ENCODE measurements at places on chromosomes 3 and 15.
A peak's percentile ranks its signal among the peaks of the same experiment; 100 is the strongest.

GRCh38 chr3:195777975-195778374 lies 33.8 kb downstream of the MUC4 start:
- DNase-seq: no peak

GRCh38 chr3:53171827-53172505 lies 11.0 kb downstream of the PRKCD start:
- DNase-seq: no peak

DNA sequence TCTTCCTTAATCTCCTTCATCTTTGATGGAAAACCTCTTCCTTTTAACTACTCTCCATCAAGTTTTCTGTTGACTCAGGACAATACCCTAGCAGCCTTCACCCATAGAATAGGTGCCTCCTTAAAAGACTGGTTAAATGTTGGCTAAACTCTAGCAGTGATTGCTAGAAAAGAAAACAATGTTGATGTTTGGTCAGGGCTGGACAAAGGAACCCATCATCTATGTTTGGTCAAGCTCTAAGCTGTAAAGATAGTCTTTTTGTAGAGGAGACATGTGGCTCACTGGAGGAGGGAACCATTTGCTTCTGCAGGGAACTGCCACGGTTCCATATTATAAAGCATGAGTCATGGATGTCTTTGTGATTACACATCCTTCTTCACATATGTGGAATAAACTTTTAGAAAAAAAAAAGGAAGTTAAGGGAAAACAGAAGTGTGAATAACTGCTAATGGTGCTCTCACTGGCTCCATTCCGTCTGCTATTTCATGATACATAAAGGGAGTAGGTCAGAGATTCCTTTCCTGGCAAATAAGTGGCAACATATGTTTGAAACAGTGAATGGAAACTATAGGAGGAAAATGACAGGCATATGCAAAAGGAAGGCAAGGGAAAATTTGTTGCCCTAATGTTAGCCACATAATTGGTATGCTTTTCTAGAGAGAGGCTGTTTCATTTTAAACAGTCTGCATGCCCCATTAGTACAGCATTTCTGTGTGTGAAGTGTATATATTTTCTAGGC lies 78.2 kb downstream of the CMSS1 start:
- no peak for DNase-seq

DNA sequence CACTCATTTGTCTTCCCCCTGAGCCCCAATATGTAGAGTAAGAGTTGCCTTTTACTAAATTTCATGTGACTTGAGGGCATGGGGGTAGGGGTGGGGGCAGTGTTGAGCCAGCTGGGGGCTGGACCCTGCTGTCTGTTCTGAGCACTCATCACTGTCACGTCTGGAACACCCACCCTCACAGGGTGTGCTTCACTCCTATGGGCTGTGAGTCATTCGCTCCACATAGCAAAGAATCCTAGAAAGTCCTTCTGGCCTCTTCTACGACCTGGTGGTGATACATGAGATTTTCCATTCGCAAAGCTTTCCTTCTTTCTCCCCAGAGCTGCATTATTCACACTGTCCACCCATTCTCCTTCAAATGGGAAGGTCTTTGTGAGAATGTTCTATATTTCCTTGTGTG lies 43.6 kb upstream of the MGLL start:
- no peak for DNase-seq

DNA sequence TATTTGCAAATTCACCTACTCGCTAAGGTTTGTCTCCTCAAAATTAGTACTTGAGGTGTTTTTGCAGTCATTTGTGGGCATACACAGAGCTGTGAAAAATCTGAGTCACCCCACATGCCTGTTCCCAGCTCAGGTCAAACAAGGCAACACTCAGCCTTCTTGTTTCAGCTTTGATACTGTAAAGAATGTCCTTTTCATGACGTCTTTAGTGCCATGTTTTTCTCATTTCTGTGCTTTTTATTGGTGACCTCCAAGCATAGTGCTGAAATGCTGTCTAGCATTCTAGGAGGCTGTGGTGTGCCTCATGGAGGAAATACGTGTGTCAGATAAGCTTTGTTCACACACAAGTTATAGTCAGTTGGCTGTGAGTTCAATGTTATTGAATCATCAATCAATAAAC lies 8.8 kb downstream of the CAPN3 start:
- no peak for DNase-seq

DNA sequence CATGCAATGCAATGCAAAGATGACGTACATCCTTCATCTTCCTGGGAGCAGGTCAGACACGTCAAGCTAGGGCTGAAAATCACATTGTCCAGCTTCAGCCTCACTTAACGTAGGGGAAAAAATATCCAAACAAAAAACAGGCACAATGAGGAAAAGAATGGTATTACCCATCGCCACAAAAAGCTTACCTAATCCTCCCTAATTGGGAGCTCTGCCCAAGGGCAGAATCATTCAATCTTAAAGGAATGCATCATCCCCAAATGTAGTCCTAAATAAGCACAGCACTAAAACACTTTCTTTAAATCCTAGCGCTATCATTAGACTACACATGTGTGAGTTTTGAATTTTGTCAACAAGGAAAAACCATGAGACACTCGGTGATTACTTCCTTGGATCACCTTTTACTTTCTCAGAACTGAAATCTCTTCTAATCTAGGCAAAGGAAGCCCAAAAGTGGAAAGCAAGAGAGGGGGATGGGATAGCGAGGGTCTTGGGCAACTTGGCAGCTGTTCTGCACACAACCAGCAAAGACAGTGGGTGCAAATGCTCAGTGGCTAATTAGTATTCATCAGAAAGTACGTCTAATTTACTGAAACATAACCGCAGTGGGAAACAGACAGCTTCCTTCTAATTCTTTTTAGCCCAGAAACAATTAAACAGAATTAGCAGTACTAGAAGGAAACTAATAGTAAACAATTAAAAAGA lies 87.4 kb downstream of the ADAMTS9 start:
- no peak for DNase-seq

GRCh38 chr3:133130168-133130567 lies 92.0 kb downstream of the TMEM108 start:
- peak; percentile 58 for DNase-seq

- DNase-seq: no peak
Observed at GRCh38 chr3:14289590-14290461, 111.2 kb downstream of the LSM3 start.

GRCh38 chr3:27138005-27138404 lies 231.2 kb downstream of the NEK10 start:
- DNase-seq: no peak

DNA sequence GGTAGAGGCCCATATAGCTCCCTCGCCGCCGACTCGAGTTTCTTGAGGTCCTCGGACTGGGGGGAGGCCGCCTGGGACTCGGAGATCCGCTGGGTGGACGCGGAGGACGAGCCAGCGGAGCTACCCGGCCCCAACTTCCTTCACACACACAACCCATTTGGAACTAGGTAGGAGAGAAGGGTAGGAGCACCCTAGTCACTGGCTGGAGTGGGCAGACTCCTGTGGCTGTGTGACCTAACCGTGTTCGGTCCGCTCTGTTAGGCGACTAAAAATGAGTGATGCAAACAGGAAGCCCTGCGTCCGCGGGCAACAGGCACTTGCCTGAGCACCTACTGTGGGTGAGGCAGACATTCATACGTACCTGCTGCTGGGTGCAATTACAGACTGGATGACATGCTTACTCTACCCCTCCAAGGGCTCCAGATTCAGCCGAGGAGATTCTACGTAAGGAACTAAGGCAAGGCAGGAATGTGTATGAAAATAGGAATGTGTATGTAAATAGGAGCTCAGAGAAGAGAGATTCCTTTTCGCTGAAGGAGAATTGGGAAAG lies 4.6 kb upstream of the SIN3A start:
- DNase-seq: no peak

DNA sequence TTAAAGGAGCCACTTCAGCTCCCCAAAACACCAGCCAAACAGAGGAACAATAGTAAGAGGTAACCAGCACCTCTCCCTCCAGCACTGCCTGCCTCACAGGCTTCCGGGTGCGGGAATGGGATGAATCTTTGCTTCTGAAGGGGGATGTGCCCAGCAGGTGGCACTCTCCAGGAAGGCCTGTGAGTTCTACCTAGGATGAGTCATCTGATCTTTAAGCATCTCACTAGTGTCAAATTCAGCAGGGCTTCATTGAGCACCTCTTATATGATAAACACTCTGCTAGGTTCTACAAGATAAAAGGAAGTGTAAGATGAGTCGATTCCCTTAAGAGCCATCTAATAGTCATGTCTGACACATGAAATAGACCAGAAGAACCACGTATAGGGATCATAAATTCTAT lies 237.4 kb upstream of the UMPS start:
- DNase-seq: peak; percentile 25

- DNase-seq: no peak
Observed at GRCh38 chr3:158057666-158058065, 48.6 kb downstream of the SHOX2 start.

GRCh38 chr3:57557085-57557537 lies 1.0 kb downstream of the PDE12 start:
- DNase-seq: no peak

- no peak for DNase-seq
Observed at GRCh38 chr3:190229632-190230424, 92.4 kb downstream of the CLDN1 start.

GRCh38 chr3:97515076-97515475 lies 249.5 kb upstream of the ARL6 start:
- no peak for DNase-seq

GRCh38 chr3:183428447-183429211 lies at the start of gene MCF2L2:
Gene MCF2L2 (minus strand): TSS chr3:183428619. CDS start chr3:183427977, 642 bp downstream.
- DNase-seq: peak; percentile 9

GRCh38 chr15:97410897-97411575 lies 549.5 kb upstream of the ARRDC4 start:
- DNase-seq: no peak

DNA sequence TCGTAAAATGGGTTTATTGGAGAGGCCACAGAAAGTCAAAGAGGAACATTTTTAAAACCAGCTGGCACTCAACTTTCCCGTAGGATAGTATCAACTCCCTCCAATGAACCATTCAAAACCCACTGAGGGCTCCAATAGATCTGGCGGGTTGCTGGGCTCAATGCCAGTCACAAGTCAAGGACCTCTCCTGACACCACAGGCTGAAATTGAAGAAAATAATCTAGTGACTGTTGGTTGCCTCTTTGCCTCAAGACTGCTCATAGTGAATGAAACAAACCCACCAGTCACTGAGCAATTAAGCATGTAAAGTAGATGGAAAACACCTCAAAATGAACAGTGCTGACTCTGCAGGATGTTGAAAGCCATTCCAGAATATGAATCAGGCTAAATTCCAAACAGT lies 500.6 kb upstream of the AGTR1 start:
- DNase-seq: no peak

GRCh38 chr15:60815321-60815720 lies 336.4 kb upstream of the ICE2 start:
- DNase-seq: no peak

- DNase-seq: no peak
Observed at GRCh38 chr15:56824175-56824574, 90.9 kb upstream of the ZNF280D start.

GRCh38 chr3:33663042-33663441 lies 55.0 kb downstream of the CLASP2 start:
- no peak for DNase-seq

- peak; percentile 13 for DNase-seq
Observed at GRCh38 chr15:33292717-33293307, 18.0 kb upstream of the RYR3 start.

GRCh38 chr15:52466134-52466701 lies 62.5 kb downstream of the MYO5A start:
- no peak for DNase-seq

- DNase-seq: no peak
Observed at GRCh38 chr3:78562328-78562727, 1205.5 kb downstream of the ROBO1 start.

- no peak for DNase-seq
Observed at GRCh38 chr3:19901337-19901736, 32.7 kb downstream of the EFHB start.

GRCh38 chr15:64112904-64113303 lies 17.1 kb downstream of the SNX1 start:
- DNase-seq: no peak

DNA sequence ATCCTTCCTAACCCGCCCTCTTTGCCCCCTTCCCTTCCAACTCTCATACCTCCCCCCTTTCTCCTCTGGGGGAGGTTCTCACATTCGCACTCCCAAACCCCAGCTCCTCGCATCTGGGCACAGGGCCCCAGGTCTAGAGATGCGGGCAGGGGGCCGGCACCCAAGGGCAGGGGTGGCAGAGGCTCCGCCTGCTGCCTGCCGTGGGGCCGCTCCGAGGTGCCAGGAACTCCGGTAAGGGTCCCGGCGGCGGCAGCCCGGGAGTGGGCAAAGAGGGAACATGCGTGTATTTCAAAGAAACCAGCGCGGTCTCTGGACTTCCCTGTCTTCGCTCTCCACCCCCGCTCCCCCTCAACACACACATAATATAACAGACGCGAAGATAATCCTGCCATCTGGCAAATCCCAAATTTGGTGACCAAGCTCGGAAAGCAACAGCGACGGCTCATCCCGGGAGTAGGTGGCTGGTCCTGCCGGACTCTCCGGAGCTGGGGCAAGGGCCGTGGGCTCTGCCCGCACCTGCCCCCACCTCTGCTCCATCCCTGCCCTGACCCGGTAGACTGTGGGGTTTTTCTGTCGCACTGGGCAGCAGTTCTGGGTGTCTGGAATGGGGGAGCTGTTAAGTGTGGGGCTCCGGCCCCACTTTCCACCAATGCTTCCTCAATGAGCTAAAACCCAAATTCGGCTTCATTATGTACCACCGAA lies 31.0 kb downstream of the NR2F2 start:
- DNase-seq: no peak

GRCh38 chr3:97958396-97958795 lies 13.8 kb downstream of the RIOX2 start:
- DNase-seq: no peak

DNA sequence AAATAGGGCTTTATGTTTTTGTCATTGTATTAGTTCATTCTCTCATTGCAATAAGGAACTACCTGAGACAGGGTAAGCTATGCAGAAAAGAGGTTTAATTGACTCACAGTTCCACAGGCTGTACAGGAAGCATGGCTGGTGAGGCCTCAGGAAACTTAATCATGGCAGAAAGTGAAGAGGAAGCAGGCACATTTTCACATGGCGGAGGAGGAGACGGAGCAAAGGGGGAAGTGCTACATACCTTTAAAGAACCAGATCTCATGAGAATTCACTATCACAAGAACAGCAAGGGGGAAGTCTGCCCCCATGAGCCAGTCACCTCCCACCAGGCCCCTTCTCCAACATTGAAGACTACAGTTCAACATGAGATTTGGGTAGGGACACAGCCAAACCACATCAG lies 25.6 kb downstream of the CEP63 start:
- no peak for DNase-seq

- no peak for DNase-seq
Observed at GRCh38 chr15:73605759-73606436, 27.3 kb downstream of the NPTN start.

DNA sequence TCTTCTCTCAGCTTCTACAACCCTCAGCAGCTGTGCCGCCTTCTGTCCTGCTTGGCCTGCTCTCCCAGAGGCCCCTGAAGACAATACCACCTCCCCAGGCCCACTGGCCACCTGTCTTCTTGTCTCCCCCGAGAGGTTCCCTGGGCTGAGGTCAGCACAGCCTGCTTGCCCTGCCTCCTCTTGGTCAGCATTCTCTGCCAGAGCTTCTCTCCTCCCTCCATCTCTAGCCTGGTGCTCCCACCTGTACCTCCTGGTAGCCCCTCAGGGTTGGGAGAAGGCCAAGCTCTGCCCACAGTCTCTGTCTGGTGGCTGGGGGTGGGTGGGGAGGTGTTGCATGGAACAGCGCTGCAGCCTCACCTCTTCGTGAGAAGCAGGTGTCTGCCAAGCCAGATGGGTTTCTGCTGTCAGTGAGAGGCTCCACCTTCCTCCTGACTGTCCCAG lies 5.6 kb upstream of the ISLR start:
- no peak for DNase-seq

Measured in NCI-H446 (cell line).